ENCODE measurements at places on chromosomes 12 and 14.

DNA sequence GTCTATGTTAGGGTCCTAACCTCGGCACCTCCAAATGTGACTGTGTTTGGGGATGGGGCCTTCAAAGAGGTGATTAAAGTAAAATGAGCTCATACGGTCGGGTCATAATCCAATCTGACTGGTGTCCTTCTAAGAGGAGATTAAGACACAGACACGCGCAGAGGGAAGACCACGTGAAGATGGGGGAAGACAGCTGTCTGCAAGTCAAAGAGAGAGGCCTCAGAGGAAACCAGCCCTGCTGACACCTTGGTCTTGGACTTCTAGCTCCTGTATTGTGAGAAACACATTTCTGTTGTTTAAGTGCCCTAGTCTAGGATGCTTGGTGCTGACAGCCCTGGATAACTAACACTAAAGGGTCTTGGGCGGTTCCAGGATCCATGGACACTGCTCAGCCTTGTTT is 109.6 kb downstream of the DICER1 start:
- DNase-seq: no peak

GRCh38 chr12:97452839-97453238 is 9.8 kb upstream of the RMST start:
- no peak for DNase-seq

DNA sequence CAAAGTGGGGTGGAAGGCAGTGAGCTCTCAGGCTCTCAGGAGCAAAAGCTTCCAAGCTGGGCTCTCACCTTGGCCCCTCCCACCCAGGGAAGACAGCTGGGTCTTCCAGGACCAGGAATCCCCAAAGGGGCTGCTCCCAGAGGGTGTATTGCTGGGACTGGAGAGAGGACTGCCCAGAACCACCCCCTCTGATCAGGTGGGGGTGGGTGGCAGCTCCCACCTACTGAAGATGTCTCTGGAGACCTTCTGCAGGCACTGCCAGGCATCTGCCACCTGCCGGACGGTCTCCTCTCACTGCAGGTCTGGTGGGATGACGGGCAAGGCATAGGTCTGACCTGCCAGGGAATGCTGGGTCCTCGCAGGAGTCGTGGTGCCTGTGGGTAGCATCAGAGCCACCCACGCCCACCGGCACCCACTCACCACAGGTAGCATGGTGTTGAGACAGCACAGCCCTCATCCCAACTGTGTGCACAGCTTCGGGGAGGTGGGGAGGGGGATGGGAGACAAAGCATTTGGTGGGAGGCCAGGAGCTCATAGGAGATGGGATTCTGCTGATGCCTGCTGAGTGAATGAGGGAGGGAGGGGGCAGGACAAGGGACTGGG is 103.2 kb downstream of the SINHCAF start:
- DNase-seq: no peak

DNA sequence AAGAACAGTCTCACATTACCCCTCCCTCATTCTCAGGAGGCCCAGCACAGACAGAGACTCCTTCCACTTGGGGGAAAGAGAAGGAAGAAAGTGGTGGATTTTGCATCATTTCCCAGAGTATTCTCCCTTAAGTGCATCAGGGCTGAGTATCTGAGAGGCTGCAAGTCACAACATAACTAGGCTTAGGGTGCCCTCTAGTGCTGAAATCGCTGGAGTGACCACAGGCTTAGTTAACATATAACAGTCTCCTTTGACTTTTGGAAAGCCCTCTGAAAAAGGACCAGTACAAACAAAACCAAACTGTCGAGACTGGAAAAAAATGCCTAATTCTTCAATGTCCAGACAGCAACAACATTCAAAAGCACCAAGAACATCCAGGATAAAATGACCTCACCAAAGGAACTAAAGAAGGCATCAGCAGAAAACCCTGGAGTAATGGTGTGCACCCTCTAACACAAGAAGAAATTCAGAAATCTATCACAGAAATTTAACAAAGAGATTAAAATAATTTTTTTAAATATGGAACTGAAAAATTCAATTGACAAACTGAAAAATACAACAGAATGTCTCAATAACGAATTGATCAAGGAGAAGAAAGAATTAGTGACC is 412.3 kb downstream of the RPS29 start:
- DNase-seq: peak; percentile 46

DNA sequence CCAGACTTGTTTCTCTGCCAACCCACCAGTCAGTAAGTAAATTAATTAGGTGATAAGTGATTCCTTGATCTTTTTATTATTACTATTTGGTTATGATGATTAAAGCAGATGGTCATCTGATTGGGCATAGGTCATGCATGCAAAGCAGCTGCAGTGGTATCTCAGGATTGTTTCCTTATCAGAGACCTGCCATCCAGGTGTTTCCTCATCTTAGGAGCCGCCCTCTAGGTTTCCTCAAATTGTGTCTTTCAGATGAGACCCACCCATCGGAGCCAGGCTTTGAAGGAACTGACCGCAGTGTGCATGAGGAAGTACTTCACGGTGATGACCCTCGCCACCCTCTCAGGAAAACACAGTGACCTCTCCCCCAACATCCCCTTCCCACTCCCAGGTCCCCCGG is 63.3 kb downstream of the ZFP36L1 start:
- no peak for DNase-seq

DNA sequence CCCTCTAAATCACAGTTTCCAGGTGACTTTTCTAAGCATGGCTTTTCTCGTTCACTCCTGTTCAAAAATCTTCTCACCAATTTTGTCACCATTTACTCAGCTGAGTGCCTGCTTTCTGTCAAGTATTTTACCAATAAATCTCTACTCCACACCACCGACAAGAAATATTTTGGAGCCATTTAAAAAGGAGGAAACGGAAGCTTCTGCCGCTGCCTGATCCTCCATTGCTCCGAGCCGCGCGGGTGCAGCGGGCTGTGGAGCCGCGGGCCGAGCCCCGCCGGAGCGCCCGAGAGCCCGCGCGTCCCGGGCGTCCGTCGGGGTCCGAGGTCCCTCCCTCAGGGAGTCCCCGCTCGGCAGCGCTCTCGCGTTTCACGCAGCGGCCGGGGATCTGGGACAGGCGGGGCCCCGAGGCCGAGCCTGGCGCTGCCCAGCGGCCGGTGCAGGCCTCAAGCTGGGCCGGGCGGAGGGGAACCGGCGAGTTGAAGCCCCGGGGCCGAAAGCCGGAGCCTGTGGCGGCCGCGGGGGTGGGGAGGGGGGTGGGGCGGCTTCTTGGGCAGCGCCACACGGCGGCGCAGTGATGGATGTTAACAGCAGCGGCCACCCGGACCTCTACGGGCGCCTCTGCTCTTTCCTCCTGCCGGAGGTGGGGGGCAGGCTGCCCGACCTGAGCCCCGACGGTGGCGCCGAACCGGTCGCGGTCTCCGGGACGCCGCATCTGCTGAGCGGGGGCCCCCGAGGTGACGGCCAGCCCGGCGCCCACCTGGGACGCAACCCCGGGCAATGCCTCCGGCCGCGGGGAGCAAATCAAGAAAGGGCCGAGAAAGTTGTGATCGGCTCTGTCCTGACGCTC is 1.1 kb upstream of the HEBP1 start:
- DNase-seq: peak; percentile 68

GRCh38 chr14:102046337-102047278 is 40.2 kb downstream of the HSP90AA1 start:
- peak; percentile 79 for DNase-seq

DNA sequence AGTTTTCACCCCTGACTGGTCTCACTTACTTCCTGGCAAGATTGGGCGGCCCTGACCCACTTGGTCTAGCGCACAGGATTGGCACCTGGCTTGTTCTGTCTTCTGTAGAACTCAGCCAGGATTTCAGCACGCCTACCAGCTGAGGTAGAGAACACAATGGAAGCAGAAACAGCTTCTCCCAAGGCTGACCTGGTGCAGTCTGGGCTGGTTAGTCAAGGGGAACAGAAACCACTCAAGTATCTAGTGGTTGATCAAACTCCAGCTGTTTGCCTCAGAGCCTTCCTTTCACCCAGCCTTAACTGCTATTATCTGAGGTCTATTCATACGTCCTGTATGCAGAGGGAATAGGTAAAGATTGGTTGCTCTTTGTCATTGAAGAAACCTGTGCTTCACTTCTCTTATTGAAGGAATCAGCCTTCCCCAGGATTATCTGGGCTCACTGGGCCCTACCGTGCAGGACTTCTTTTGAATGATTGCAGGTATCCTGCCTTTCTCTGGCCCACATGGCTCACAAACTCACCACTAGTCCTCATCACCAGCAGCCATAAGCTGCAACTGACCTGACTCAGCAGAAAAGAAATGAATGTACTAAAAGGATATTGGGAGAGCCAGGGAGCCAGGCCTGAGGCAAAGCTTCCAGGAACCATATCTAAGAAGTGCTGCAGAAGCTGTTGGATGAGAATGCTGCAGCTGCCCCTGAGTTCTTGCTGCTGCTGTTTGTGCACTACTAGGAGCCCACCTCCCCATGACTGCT is 2.5 kb upstream of the PLEKHD1 start:
- DNase-seq: no peak

DNA sequence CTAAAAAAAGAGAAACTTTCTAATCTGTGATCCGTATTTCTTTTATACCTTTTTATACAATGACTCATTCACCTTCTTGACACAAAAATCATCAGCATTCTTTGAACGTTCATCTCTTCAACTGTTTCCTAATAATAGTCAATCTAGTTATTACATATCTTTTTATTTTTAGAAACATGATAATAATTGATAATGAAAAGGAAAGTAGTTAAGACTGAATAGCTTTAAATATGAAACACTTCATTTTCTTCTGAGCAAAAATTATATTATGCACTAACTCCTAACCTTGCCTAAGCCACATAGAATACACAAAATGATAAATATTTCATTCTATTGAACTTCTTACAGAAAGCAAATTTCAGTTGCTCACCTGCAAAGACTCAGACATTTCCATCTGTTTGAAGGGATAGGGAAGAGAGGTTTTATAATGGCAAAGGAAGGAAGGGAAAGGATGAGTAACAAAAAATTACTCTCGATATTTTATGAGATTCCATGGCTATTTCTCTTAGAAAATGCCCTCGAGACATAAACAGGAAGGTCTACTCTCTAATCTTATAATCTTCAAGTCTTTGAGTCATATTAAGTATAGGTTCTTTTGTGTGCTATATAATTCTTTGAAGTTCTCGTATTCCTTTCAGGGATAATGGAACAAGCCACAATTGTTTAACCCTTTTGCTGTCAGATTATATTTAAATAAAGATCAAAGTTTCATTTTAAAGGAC is 7.5 kb upstream of the KLHL42 start:
- DNase-seq: no peak

Measured in large intestine (tissue), 12 donors.